Effector memory CD4-positive, alpha-beta T cell (primary cell): ENCODE measurements at places on chromosomes 3 and 15.

DNA sequence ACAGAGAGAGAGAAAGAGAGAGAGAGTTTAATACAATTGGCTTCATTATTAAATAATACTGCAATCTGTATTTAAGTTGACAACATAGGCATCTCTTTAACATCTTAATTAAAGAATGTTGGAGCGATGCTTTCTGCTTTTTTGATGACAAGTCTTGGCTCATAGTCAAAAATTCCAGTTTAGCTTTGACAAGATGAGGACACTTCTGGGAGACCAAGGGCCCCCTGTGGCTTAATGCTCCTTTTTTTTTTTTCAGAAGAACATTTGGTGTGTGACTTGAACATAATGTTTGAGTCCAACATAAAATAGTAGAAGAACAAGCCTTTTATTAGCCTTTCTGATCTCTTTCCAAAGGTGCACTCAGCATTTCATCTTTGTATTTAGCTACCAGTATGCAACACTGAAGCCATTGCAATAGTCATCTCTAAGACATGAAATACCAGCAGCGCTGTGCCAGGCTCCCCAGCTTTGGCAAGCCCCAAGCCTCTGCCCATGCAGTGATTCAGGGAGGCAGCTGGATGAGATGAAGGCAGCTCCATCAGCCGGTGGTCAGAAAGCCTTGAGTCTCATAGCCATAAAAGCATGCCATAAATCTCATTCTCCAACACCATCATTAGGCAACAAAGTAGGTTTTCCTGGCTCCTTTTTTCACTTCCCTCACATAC is 349.4 kb upstream of the SEMA6D start:
- no peak for DNase-seq

- no peak for DNase-seq
Observed at GRCh38 chr3:33159234-33159633, 45.4 kb downstream of the CRTAP start.

DNA sequence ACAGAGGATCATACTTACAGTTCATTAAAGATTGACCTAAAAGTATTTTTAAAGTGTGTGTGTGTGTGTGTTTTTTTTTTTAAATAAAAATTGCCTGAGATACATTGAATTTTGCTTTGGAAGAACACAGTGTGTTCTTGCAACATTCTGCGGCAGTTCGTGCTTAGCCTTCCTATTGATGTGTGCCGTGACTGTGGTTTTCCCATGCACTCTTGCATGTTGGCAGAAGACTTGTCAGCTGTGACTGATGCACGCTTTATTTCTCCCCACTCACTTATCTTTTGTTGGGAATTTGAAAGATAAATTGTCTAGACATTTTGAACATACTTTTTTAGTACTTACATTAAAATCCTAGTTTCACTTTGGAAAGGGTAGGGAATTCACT is 136.3 kb upstream of the LRRFIP2 start:
- no peak for DNase-seq

GRCh38 chr3:127431066-127431465 is 143.2 kb upstream of the PRR20G start:
- no peak for DNase-seq

DNA sequence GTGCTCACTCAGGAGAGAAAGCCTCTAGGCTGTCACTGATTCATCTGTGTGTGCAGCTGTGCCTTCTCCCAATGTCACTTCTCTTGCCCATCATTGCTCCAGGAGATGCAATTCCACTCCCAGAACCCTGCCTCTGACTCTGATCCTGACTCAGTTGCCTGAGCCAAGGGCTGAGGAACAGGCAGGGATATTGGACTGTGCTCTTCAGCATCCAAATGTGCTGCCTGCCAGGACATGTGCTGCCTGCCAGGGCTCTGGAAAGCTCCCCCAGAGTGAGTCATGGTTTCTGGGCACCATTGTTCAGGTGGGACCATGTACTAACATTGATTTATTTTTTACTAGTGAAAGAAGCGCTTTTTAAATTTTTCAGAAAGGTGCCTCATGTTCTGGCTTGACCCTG is 71.0 kb downstream of the TRIM42 start:
- DNase-seq, result no peak

DNA sequence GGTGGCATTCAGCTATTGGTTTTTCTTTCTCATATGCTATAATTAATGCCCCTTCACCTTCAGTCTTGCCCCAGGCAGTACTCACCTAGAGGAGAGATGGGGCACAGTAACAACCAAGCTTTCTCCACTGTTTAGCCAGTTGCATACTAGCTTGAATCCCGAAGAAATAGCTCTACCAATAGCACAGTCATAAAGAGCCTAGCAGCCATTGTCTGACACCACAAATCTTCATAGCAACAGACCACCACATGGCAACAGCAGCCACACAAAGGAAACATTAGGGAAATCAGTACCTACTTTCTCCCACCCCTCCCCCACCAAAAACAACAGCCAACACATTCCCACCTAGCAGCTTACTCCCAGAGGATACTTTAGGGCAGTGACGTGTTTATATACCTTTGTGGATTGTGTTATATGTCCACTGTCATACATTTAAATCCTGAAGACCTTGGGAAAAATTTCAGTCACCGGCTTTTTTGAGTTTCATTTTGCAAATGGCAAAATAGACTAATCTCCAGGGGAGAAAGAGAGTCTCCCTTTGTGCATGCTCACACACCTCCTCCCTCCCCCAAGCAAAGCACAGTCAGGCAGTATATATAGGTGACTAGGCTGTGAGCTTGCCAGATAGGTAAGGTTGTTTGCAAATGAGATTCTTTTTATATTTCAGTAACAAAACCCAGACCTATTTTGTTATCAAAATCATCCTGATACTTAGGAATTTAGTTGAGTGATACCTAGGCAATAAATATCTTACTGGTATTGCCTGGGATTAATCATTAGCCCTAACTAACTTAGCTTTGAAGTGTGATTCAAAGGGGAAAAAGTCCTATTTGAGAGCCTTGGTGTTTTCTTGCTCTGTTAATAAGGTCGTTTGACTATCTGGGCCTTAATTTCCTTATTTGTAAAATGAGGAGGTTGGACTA is 140.6 kb downstream of the RBPMS2 start:
- no peak for DNase-seq

- DNase-seq, result no peak
Observed at GRCh38 chr3:149701206-149701976, 43.6 kb upstream of the WWTR1 start.

- no peak for DNase-seq
Observed at GRCh38 chr15:36529296-36530011, 50.0 kb upstream of the CDIN1 start.

- no peak for DNase-seq
Observed at GRCh38 chr3:24220859-24221657, 273.6 kb downstream of the THRB start.

DNA sequence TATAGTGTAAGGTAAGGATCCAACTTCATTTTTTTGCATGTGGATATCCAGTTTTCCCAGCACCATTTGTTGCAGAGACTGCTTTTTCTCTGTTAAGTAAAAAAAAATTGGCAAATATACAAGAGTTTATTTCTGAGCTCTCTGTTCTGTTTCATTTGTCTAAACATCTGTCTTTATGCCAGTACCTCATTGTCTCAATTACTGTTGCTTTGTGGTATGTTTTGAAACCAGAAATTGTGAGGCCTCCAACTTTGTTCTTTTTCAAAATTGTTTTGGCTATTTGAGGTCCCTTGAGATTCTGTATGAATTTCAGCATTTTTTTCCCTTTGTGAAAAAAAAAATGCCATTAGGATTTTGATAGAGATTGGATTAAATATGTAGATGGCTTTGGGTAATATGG is 150.5 kb downstream of the MINAR1 start:
- no peak for DNase-seq

GRCh38 chr15:83208367-83208661 is 691 bp upstream of the HDGFL3 start:
- no peak for DNase-seq

DNA sequence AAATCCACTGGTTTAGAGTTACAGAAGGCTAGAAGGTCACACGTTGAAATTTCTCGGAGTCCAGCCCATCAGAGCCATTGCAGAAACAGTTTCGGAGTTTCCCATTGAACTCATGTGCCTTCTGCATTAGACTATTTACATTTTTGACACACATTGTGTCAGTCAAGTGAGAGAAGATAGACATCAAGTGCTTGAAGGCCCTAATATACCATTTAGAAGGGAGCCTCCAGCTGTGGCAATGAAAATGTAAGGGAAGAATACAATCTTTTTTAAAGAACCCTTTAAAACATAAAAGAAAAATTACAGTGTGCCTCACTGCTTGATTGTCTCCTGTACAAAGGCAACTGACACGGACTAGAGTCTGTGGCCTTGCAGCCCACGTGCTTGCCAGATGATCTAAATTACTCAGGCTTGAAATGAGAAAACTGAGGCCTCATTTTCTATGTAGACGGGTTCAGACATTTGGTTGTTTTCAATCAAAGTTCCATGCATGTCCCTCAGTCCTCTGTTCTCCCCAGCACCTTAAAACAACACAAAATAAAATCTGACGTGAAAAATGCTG is 650.5 kb downstream of the ROBO2 start:
- DNase-seq, result no peak

DNA sequence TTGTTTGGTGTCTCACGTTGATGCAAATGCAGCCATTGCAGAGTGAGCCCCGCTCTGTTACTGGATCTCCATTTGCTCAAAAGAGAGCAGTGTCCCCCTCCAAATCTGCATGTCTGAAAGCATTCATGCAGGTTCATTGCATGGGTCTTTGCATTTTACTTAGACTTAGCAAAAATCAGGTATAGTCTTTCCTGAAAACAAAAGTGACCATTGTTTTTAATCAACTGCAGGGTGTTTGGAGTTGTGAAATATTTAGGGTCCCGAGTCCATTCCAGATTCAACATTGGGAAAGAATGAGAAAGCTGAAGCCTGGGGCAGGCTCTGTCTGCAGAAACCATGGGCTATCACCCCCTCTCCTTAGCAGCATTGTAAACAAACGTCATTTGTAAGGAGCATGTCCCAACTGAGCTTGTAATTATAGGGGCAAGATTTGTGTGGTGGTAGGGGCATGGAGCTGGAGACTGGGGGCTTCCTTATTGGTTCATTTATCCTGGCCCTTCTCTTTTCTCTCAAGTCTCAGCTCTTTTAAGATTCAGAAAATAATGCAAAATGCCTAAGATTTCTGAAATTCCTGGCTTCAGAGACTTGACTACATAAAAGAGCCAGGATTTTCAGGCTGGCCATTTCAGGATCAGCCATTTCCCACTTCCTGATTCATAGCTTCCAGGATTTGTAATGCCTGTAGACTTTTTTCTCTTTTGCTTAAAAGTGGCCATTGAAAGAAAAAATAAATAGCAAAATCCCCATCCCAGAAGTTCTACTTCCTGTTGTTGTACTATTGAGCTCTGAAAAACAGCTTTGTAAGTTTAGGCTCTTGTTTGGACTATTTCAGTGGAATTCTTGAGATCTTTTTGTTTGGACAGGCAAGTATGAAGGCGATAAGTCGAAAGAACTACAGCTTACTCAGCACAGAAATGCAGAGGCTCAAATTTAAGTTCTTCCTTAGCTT is 23.0 kb downstream of the IGF1R start:
- DNase-seq, result no peak

GRCh38 chr15:99963096-99963825 is 230.0 kb upstream of the LYSMD4 start:
- no peak for DNase-seq

DNA sequence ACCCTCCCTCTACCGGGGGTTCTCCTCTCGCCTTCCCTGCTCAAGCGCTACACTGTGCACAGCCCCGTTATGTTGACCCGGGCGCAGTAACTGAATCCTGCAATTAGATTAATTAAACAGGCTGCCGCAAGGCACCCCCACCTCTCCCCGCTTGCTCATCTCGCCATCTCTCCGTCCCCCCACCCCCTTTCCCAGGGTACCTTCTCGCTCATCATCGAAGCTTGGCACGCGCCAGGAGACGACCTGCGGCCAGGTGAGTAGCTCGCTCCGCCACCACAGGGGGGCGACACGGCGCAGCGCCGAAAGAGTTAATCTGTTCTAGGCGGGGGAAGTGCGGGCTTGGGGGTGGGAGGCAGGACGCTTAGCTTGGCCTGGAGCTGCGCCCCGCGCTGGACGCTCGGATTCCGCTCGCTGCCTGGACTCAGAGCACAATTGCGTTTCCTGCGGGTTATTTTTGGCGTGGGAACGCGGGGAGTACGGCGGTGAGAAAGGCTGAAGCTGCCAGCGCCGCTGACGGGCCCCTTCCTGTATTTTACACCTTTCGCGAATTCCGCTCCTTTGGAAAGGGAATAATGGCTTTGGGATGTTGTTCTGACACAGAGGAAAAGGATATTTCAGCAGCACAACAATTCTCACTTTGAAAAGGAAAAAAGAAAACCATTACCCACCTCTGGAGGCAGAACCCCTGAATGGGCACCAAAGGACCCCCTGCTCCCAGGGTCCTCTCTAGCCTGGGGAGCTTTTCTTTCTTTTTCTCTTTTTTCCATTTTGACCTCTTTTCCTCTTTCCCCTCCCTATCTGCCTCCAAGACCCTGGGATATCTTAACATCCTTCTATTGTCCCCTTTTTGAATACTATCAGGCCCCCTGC is 1.5 kb downstream of the DLL4 start:
- no peak for DNase-seq

- no peak for DNase-seq
Observed at GRCh38 chr3:15683253-15683652, 81.7 kb downstream of the BTD start.

DNA sequence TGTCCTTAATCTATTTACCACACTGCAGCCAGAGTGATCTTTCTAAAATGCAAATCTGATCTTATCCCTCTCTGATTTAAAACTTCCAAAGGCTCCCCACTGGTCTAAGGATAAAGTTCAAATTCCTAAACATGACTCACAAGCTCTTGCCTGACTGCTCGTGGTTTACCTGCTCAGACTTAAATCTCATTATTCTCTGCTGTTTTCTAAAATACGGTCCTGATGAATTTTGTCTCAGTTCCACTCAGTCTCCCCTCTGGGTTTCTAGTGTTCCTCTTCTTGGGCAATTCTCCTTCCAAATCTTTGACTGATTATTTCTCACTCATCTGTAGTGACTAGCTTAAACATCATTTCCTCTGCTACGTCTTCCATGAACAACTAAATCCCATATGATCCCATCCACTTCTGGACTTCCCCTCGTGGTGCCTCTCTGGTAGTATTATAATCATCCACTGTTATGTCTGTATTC is 108.3 kb downstream of the P3H2 start:
- DNase-seq, result no peak

DNA sequence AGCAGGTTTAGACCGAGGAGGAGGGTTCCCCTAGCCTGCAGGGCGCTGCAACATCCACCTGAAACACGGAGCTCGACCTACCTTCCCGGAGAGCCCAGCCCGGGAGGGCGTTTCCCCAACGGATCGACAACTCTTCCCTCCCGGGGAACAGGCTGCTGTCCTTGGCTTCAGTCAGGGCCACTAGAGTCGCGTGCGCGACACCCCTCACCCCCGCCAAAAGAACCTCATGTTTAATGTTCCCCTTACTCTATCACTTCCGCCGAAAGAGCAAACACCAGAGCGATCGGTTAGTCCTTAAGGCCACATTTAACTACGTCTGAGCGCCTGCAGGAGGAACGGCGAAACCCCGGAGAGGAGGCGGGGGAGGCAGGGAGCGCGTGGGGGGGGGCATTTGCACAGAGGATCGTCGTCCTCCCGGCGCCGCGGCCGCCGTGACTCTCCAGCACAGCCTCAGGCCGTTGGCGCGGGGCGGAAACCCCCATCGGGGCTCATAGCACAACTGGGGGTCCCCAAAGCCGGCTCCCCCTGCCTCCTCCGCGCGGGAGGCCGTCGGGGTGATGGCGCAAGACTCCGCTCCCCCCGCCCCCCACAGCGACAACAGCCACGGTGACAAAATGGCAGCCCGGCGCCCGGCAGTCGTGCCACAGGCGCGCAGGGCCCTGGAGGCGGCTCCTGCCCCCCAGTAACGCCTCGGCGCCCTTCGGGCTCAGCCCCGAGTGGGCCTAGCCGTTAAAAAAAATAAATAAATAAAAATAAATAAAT is 3.2 kb downstream of the ANP32A start:
- DNase-seq, result peak; percentile 63
